Pericardium fibroblast (primary cell): ENCODE measurements at places on chromosomes 1 and 21. TPM values are rescaled to one million over a fixed set of nuclear protein-coding genes. Genes with fewer than 3 reads are reported as not detected.

Gene GBP6
- total RNA-seq = not detected in 2 replicates

Gene PCP4L1
- not detected in 2 replicates for total RNA-seq

Gene C1orf216
- 11.7 and 12.5 TPM in 2 replicates for total RNA-seq

Gene HLX
- total RNA-seq = 17.4 and 48.0 TPM in 2 replicates

Gene KCNJ15
- total RNA-seq = 0.17 TPM in 1 of 2 replicates, not detected in the other

Gene ESPN
- under 0.01 TPM in 1 of 2 replicates, not detected in the other for total RNA-seq

Gene HSPA6
- total RNA-seq = 0.09 and 0.35 TPM in 2 replicates

Gene NKAIN1
- total RNA-seq = 0.35 and 0.43 TPM in 2 replicates

Gene PTCH2
- total RNA-seq = under 0.01 and 0.47 TPM in 2 replicates

Gene PRKAB2
- total RNA-seq = 7.1 and 12.3 TPM in 2 replicates

Gene OR4F29
- not detected in 2 replicates for total RNA-seq

Gene BTF3L4
- 49.6 and 70.4 TPM in 2 replicates for total RNA-seq

Gene UBL4B
- total RNA-seq = 0.51 TPM in 1 of 2 replicates, not detected in the other

Gene LEFTY2
- total RNA-seq = not detected in 2 replicates

Gene PRDX1
- 318 and 441 TPM in 2 replicates for total RNA-seq

Gene CRNN
- total RNA-seq = not detected in 2 replicates

Gene IER5
- total RNA-seq = 17.7 and 20.9 TPM in 2 replicates

Gene HFM1
- total RNA-seq = 0.17 and 1.4 TPM in 2 replicates

Gene LRRC8B
- 0.58 and 1.4 TPM in 2 replicates for total RNA-seq

Gene RGS16
- 0.09 and 0.23 TPM in 2 replicates for total RNA-seq

Gene PRAMEF26
- total RNA-seq = not detected in 2 replicates

Gene DIRAS3
- total RNA-seq = 1.6 and 4.0 TPM in 2 replicates

Gene DMRTA2
- total RNA-seq = not detected in 2 replicates

Gene MTARC1
- under 0.01 and 0.12 TPM in 2 replicates for total RNA-seq

Gene PDC
- total RNA-seq = not detected in 2 replicates

Gene FAM72B
- 0.26 and 0.58 TPM in 2 replicates for total RNA-seq

Gene CFAP141
- not detected in 2 replicates for total RNA-seq

Gene SYTL1
- 0.34 and 1.3 TPM in 2 replicates for total RNA-seq

Gene SPRR2A
- total RNA-seq = not detected in 2 replicates

Gene LCE1D
- total RNA-seq = not detected in 2 replicates

Gene EFNA1
- 3.6 and 10.2 TPM in 2 replicates for total RNA-seq

Gene AJAP1
- total RNA-seq = 0.17 TPM in 1 of 2 replicates, not detected in the other

Gene SLC22A15
- 1.8 and 2.0 TPM in 2 replicates for total RNA-seq

Gene CNKSR1
- total RNA-seq = 0.17 and 1.8 TPM in 2 replicates

Gene ERRFI1
- total RNA-seq = 179 and 215 TPM in 2 replicates

Gene ELOVL1
- 61.0 and 74.6 TPM in 2 replicates for total RNA-seq

Gene USH2A
- not detected in 2 replicates for total RNA-seq

Gene RNU11
- total RNA-seq = not detected in 2 replicates

Gene TTC34
- total RNA-seq = under 0.01 and 0.26 TPM in 2 replicates
